ENCODE measurements at places on chromosomes 7 and 10. TPM values are rescaled to one million over a fixed set of nuclear protein-coding genes. Genes with fewer than 3 reads are reported as not detected.

Gene TNKS2
- total RNA-seq = 26.2 TPM

Gene CALCR
- total RNA-seq = not detected

Gene TEX47
- not detected for total RNA-seq

Gene CH25H
- 0.85 TPM for total RNA-seq

Gene ACSL5
- 3.2 TPM for total RNA-seq

Gene KCNH2
- total RNA-seq = 0.19 TPM

Gene IFIT1B
- not detected for total RNA-seq

Gene NKX2-3
- total RNA-seq = not detected

Gene ZNF117
- total RNA-seq = 0.78 TPM

Gene CDNF
- 12.3 TPM for total RNA-seq

Gene GNGT1
- total RNA-seq = not detected

Gene IMPDH1
- total RNA-seq = 7.1 TPM
